ENCODE measurements at places on chromosomes 6 and 20. TPM values are rescaled to one million over a fixed set of nuclear protein-coding genes. Genes with fewer than 3 reads are reported as not detected.

Gene LBP
- total RNA-seq, result 0.35 TPM

DNA sequence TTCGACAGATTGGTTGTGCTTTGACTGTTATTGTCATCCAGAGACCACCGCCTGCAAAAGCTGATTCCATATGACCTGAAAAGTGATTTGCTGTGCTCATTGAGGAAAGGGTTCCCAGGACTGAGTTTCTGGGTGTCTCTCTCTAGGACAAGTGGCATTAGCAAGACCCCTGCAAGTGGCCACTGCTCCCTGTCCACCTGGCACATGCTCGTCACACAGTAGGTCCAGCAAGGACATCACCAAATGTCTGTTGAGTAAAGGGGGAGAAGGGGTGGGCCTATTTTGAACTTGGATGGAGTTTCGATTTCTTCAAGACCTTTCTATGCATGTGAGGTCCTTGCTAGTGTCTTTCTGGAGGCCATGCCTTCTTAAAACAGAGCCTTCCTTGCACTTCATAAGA lies 48.9 kb upstream of the IYD start:
- no peak for DNase-seq

DNA sequence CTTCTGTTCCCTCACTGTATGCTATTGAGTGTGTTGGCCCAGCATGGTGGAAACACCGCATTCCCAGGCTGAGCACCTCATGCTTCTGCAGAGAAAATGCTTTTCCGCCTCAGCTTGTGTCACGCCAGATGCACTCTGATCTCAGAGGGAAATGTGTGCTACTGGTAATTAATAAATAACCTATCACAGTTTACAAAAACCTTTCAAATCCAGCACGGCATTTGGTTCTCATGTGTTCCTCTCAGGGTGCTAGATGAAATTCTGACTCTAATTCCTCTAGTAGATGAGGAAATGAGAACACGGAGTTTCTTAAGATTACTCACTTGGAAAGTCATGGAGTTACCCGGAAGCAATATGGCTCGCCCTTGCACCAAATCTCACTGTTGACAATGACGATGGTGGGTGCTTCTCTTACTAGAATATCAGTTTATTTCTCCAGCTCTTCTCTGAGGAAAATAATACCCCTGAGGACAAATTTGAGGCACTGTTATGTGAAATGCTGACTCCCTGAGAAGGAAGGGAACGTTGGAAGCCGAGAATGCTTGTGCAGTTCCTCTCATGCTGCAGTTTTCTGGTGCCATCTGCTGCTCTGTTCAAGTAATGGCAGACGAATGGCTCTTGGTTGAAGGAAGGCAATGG lies 116.6 kb downstream of the RNF144B start:
- peak; percentile 65 for DNase-seq

GRCh38 chr20:8342391-8342790 lies 210.3 kb downstream of the PLCB1 start:
- DNase-seq, result no peak

- DNase-seq, result no peak
Measured at GRCh38 chr6:57315111-57315510, 2.3 kb upstream of the PRIM2 start.

- no peak for DNase-seq
Measured at GRCh38 chr6:36033935-36034334, 6.3 kb downstream of the MAPK14 start.

DNA sequence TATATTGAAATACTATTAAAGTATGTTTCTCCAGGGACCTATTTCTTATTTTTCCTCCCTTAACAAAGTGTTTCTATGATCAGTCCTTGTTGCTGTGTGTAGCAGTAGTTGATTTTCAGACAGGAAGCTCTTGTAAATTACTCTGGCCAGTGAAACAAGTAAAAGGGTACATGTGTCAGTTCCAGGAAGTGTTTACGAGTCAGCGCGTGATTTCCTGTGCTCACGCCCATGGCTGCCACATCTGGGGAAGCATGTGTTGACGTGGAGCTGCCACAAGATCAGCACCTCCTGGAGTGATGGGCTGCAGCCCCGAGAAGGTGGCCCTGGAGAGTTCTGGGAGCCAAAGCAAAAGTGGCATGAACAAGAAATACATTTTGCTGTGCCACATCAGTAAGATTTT lies 38.6 kb upstream of the GGTLC1 start:
- no peak for DNase-seq

- no peak for DNase-seq
Measured at GRCh38 chr20:46604551-46605133, 46.6 kb downstream of the SLC13A3 start.

All from H9 (cell line).